ENCODE measurements at places on chromosomes 5 and 9.
A peak's percentile ranks its signal among the peaks of the same experiment; 100 is the strongest.

- DNase-seq = no peak
Measured at GRCh38 chr5:120092649-120093048, 371.5 kb upstream of the PRR16 start.

DNA sequence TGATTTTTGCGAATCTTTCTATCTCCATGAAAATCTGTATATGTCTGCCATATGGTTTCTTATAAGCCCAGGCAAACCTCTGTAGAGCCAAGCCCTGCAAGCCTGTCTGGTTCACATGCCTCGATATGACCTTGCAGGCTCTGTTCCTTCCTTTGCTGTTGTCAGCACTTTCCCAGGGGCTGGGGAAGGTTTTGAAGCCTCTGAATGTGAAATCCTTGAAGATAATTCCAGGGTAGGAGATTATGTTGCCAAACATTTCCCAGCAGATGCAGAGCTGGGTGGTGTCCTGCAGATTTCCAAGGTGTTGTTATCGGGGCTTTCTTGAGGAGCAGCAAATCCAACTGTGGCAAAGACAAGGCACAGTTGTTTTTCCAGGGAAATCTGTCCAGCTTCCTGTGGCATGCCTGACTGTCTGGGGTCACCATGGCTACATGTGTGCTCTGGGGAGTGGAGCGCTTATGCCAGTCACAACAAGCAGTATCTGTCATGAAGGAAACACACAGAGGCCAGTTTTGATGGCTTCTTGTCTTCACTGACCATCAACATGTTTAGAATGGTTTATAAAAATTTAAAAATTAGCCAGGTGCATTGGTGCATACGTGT, 60.7 kb upstream of the RPS23 start:
- no peak for DNase-seq

- DNase-seq = no peak
Measured at GRCh38 chr9:69028754-69029153, 6.8 kb upstream of the FXN start.

- DNase-seq = no peak
Measured at GRCh38 chr9:14538526-14538925, 154.7 kb downstream of the ZDHHC21 start.

GRCh38 chr9:114207034-114207810, 51.9 kb downstream of the COL27A1 start:
- peak; percentile 17 for DNase-seq

- no peak for DNase-seq
Measured at GRCh38 chr5:125868036-125868435, 555.2 kb upstream of the GRAMD2B start.

- DNase-seq = no peak
Measured at GRCh38 chr5:171661143-171661542, 124.5 kb upstream of the SMIM23 start.

GRCh38 chr9:5364294-5365024, 24.8 kb upstream of the RLN1 start:
- DNase-seq = no peak

- no peak for DNase-seq
Measured at GRCh38 chr9:109143881-109144562, 23.0 kb downstream of the FRRS1L start.

GRCh38 chr5:44536650-44537260, 147.5 kb upstream of the FGF10 start:
- DNase-seq = no peak

- no peak for DNase-seq
Measured at GRCh38 chr9:30915451-30915850, 1469.0 kb upstream of the ACO1 start.
